ENCODE measurements at places on chromosomes 11 and 22.

- DNase-seq, result no peak
Measured at GRCh38 chr22:17576470-17576869, 13.2 kb downstream of the SLC25A18 start.

DNA sequence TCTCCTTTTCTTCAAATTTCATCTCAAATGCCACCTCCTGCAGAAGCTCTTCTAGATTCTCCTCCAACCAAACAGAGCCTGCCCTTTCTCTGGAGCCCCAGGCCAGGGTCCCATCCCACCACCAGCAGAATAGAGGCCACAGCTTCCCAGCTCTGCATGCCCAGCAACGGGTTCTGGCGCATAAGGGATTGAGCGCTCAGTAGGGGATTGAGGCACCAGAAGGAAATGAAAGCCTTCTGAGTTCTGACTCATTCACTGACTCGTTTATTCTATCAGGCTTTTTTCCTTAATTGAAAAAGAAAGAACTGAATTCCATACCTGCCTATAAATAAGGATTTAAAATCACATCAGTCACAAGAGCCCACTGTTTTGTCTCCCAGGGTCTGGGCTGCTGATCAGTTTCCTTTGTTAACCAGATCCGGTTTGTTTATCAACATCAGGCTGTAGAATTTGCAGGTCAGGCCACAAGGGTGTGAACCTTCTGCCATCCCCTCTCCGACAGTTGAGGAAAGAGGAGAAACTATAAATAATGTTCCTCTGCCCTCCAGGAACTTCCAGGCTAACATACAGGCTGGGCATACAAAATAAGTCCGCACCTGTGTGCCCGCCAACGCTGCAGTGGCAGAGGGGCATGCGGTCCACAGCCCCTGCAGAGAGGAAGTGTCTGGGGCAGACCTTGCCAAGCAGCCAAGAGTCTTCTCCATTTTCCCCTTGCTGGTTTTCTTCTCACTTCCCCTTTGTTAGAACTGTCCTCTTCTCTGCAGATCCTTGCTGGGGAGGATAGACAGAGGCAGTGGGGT is 63.5 kb upstream of the PRDM11 start:
- DNase-seq, result no peak

GRCh38 chr11:129249923-129250322 is 57.8 kb upstream of the ARHGAP32 start:
- DNase-seq, result no peak

GRCh38 chr22:44710474-44711240 is 8.7 kb downstream of the PRR5 start:
- DNase-seq, result no peak

GRCh38 chr11:120032766-120033390 is 105.0 kb downstream of the TRIM29 start:
- DNase-seq, result no peak

DNA sequence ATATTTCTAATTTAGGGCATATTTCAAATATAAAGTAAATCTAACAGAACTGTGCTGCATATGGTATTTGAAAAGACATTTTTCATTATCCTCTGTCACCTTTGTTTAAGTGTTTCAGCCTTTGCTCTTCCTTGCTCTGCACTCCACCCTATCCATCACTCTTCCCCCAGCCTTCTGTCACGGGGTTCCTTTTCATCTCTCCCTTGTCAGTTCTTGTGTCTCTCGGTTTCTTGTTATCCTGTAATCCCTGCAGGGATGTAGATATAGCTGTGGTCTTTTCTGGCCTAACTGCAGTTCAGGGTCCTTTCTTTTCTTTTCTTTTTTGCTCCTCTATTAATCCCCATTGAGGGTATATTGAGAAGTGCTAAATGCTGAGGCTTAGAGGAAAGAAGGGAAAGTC is 261.9 kb downstream of the DCDC1 start:
- no peak for DNase-seq

- no peak for DNase-seq
Measured at GRCh38 chr22:25661073-25661472, 80.9 kb upstream of the MYO18B start.

DNA sequence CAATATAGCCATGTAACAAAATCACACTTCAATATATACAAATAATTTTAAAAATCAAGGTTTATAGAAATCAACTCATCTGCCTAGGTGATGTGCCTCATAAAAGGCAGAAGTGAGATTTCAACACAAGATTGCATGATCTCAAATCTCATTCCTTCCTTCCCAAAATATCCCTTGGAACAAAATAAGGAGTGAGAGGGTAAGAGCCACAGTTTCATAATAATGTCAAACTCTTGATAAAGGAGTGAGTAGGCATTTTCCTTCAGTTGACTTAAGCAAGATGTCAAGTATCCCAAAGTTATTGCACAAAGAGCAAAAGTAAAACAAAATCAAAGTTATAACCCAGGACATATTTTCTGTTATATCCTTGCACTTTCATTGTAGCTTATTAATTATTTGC is 81.3 kb downstream of the C22orf31 start:
- DNase-seq, result no peak

DNA sequence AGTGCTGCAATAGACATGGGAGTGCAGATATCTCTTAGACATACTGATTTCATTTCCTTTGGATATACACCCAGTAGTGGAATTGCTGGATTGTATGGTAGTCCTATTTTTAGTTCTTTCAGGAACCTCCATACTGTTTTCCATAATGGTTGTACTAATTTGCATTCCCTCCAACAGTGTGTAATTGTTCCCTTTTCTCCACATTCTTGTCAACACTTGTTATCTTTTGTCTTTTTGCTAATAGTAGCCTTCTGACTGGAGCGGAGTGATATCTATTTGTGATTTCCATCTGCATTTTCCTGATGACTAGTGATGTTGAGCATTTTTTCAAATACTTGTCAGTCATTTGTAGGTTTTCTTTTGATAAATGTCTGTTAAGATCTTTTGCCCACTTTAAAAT is 128.9 kb downstream of the CTNND1 start:
- no peak for DNase-seq

GRCh38 chr11:132914600-132914999 is 617.7 kb downstream of the OPCML start:
- no peak for DNase-seq

GRCh38 chr11:126704096-126704495 is 296.5 kb downstream of the KIRREL3 start:
- no peak for DNase-seq

DNA sequence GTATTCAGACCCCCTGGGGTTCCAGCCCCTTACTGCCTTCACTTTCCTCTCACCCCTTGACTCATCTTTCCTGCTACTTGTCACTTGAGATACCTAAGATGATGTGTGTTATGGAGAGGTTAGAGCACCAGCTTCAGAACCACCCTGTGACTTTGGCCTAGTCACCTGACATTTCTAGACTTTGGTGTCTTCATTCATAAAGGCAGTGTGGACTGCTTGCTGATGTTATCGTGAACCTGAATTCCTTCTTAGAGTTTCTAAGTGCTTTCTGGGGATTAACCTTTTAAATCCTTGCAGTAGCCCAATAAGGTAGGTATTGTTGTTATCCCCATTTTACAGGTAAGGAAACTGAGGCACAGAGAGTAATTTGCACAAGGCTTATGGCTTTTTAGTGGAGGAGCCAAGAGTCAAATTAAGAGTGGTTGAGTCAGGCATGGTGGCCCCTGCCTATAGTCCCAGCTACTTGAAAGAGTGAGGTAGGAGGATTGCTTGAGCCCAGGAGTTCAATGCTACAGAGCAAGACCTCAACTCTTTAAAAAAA is 5.1 kb upstream of the BBS1 start:
- DNase-seq, result no peak

DNA sequence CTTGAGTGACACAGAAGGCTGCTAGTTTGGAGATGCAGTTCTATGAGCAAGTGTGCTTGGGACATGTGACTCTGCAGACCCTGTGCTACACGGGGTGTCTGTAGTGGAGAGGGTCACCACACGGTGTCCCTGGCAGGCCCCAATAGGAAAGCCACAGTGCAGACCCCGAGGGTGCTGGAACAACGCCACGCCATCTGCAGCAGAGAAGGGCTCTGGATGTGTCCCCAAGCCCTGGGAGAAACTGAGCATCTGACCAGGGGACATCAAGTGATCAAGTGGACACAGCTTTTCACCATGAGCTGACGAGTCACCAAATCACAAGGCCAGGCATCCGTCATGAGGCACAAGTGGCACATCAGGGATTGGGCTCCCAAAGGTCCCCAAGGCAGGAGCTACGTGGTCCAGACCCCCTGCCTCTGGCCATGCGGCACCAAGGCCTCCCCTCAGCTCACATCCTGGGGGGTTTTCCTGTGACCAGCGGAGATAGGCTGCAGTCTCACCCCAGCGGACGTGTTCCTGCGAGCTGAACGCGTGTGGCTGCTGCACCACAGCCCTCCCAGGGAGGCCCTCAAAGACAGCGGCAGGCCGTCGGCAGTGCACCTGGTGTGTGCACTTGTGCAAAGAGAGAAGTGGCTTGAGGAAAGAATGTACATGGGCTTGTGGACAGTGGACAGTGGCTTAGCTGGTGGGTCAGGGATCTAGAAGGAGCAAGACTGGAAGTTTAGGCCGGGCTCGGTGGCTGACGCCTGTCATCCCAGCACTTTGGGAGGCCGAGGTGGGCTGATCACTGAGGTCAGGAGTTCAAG is 96.7 kb downstream of the RPS6KA4 start:
- no peak for DNase-seq

DNA sequence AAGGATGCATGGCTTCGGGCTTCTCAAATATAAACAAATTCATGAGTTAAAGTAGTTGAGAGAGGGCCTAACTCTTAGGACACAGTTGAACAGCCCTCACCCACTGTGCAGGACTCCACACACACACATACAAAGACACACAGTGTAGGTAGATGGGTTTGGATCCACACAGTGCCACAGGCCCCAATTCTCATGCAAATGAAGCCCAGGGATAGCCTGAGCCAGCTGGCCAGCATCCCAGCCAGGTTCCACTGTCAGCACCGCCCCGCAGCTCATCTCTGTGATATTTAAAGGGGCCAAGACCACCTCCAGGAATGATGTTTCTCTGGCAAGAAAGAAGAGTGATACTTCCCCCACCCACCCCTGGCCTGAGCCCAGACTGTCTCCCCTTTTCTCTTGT is 11.7 kb downstream of the SLC35C1 start:
- DNase-seq, result no peak

DNA sequence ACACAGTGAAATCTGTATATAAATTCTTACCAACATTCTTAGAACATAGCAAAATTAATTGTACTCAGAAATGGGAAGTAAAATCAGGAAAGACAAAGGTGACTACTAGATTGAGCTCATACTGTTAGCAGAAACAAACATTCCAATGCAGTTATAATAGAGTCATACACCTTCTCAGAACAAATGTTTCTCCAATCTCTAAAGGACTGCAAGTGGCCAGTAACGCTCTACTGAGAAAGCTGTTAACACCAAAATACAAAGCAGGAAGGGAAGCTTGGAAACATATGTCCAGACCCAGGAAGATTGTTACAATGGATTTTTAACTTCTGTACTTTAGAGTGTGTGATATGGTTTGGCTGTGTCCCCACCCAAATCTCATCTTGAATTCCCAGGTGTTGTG is 341.5 kb downstream of the LARGE1 start:
- DNase-seq, result no peak

- no peak for DNase-seq
Measured at GRCh38 chr11:111367411-111368284, 11.4 kb downstream of the POU2AF1 start.

DNA sequence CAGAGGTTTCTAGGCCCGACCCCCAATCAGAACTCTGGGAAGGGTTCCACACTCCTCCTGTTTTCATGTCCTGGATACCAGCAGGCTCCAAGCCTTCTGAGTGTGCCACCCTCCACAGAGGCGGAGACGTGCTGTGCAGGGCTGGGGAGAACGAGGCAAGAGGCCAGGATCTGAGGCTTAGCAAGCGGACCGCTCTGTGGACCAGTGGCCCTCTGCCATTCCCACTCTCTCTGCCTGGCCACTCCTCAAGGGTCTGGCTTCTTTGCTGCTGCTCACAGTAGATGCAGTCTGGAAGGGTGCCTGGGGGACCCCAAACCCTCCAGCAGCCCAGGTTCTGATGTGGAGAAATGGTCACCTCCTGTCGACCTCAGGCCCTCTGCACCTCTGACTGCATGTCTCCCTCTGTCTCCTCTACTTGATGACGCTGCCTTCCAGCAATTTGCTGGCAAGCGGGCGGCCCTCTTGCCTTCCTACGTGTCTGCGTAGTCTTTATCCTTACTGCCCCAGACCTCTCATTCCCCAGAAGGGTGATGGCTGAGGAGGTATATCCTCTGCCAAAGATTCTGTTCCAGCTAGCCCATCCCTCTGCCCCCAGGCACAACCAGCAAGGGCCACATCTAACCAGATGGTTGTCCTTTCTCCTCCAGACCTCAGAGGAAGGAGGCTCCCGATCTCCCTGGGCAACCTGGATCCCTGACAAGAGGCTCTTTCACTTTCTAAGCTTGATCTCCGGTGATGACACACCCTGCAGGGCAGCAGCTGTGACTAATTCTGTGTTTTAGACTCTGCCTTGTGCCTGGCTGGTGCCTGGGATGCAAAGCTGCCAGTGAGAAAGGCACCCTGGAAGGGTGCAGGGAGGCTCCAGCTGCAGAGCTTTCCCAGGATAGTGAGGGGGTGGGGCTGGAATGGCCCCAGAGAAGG is 87.3 kb downstream of the NAT10 start:
- DNase-seq, result no peak

GRCh38 chr11:37496201-37496600 is 898.2 kb upstream of the RAG2 start:
- DNase-seq, result no peak

DNA sequence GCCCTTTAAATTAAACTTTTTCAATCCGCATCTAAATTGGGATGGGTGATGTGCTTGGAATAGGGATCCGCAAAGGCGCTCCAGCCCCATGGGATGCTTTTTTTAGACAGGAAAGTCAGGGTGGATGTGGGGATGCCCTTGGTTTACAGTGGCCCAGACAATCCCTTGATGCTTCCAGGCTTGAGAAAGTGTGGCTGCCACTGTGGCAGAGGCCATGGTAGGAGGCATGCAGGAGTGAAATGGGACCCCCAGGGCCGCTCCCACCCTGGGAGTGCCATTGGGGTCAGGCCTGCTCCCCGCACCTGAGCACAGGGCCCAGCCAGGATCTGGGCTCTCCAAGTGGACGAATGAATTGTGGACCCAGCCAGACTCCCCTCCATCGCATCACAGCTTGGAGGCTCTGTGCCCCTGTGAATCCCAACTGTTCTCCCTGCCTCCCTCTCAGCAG is 75.8 kb downstream of the COMMD9 start:
- DNase-seq, result no peak

DNA sequence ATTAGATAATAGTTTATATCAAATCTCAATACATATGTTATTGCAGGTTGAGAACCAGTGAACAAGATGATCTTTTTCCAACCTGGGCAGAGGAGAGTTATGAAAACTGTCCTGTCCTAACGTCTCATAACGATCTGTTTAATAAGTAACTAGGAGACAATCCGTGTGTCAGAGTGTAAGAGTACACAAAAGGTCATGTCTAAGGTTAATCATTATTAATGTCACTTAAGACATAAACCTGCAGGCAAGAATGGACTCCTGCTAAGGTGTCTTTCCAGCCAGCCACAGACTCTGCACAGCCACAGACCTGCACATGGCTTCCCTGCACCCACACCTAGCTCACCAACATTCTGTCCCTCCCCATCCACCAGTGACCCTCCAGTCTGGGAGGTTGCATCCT is 10.1 kb downstream of the SLC5A4 start:
- DNase-seq, result no peak

- DNase-seq, result no peak
Measured at GRCh38 chr11:93591247-93591898, 48.2 kb upstream of the SMCO4 start.

GRCh38 chr11:13119941-13120520 is 110.9 kb downstream of the RASSF10 start:
- DNase-seq, result no peak

GRCh38 chr11:122628810-122629555 is 26.5 kb upstream of the UBASH3B start:
- peak; percentile 63 for DNase-seq

GRCh38 chr11:116567721-116568242 is 205.0 kb downstream of the BUD13 start:
- DNase-seq, result no peak

All from CD4-positive, alpha-beta T cell (primary cell).